ENCODE measurements at places on chromosomes 3 and 15.

GRCh38 chr15:67927501-67928168, 87.8 kb upstream of the RNU6-1 start:
- no peak for DNase-seq

DNA sequence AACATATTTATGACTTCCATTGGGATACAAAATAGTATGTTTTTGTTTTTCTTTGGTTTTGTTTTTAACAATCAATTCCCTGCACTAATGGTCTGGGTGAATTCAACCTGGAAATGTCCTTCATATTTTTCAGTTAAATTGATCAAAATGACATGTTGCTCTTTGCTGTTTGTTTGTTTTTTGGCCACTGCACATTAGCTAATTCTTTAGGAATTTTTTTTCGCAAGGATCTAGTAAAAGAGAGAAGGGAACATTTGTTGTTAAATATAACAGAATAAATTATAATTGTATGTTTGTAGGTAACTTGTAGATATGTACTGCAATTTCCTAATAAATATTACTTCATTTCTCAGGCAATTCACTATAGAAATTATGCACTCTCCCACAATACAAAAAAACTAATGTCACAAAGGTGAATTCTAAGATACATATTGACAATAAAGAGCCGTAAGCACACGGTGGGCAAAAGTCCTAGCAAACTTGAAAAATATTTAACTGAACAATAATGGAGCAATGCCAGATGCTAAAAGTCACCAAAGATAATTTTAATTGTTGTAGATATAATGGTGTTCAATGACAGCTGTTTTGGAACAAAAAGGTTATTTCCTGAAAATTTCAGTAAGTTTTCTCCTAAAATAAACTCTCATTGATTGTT, 21.4 kb upstream of the PPARG start:
- DNase-seq = no peak

- DNase-seq = no peak
These were observed 272.8 kb upstream of the TTC14 start for GRCh38 chr3:180329187-180329586.

- no peak for DNase-seq
These were observed 5.8 kb downstream of the SLC12A6 start for GRCh38 chr15:34331809-34332208.

DNA sequence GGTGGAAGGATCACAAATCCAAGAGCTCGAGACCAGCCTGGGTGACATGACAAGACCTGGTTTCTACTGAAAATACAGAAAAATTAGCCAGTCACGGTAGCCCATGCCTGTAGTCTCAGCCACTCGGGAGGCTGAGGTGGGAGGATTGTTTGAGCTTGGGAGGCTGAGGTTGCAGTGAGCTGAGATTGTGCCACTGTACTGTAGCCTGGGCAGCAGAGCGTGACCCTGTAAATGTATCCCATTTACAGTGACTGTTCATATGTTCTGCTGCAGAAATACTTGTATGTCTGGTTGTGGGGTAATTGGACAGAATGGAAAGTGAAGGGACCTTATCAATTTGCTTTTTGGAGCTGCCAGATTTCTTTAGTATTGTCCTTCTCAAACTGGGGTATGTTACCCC, 24.9 kb downstream of the ATG7 start:
- DNase-seq = no peak

GRCh38 chr3:60365360-60365759, 885.9 kb downstream of the FHIT start:
- DNase-seq = no peak

DNA sequence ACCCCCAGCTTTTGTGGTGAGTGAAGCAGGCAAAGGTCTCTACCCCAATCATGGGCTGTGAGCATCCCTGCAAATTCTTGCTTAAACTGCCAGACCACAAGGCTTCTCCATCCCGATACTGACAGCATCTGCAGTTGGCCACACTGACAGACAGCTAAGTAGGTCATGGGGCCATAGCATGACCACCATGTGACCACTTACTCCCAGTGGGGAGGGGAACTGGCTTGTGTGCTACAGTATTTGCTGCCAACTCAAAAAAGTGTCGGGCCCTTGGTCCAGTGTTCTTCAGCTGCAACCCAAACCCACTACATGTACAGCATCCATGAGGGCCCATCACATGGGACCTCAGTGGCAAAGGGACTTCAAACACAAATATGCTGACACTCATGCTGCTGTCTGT, 103.4 kb downstream of the SEC22A start:
- no peak for DNase-seq

GRCh38 chr3:83457551-83457950, 1501.2 kb upstream of the CADM2 start:
- DNase-seq = no peak
